ENCODE measurements at places on chromosomes 1 and 21. TPM values are rescaled to one million over a fixed set of nuclear protein-coding genes. Genes with fewer than 3 reads are reported as not detected.

PALMD gene
- total RNA-seq = 34.4 TPM

OR2L13 gene
- total RNA-seq = not detected

TMEM269 gene
- total RNA-seq = not detected

DIO1 gene
- total RNA-seq = not detected

RCC1 gene
- total RNA-seq = 70.5 TPM

CSF3R gene
- total RNA-seq = 3.1 TPM

ATP1A4 gene
- total RNA-seq = not detected

VWA5B1 gene
- total RNA-seq = not detected

MINDY1 gene
- 9.7 TPM for total RNA-seq

RGL1 gene
- total RNA-seq = 23.1 TPM

FAM72C gene
- 1.2 TPM for total RNA-seq

FMO2 gene
- 90.3 TPM for total RNA-seq

NUP210L gene
- not detected for total RNA-seq

SF3B4 gene
- total RNA-seq = 87.3 TPM

OR6N2 gene
- total RNA-seq = not detected

SPATA45 gene
- not detected for total RNA-seq

PGLYRP3 gene
- total RNA-seq = not detected

CNR2 gene
- not detected for total RNA-seq

AZIN2 gene
- 3.5 TPM for total RNA-seq

ALX3 gene
- total RNA-seq = not detected

DPT gene
- 12.3 TPM for total RNA-seq

SLC44A5 gene
- not detected for total RNA-seq

CA6 gene
- not detected for total RNA-seq

TRIM67 gene
- not detected for total RNA-seq

GREM2 gene
- total RNA-seq = not detected

PPCS gene
- 13.6 TPM for total RNA-seq
